ENCODE measurements at places on chromosomes 3 and 15. TPM values are rescaled to one million over a fixed set of nuclear protein-coding genes. Genes with fewer than 3 reads are reported as not detected.

DNA sequence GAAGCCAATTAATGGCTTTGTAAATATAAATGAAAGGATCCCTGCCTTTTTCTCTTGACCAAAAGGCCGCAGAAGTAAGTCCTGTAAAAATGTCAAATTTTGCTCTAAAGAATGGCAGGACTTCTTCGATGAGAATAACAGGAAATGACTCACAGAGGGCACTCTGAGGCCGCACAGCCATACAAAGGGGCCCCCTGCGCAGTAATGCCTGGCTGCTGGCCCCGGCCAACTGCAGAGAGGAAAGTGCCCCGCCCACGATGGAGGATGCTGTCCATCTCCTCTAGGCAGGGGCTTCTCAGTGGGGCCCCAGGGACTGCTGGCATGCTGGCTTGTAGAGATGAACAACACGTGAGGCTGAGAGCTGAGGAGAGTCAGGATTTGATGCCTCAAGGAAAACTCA is 18.1 kb upstream of the SCN10A start:
- peak; percentile 69 for DNase-seq

GRCh38 chr15:59313641-59314332 is 58.9 kb downstream of the MYO1E start:
- peak; percentile 79 for DNase-seq

DNA sequence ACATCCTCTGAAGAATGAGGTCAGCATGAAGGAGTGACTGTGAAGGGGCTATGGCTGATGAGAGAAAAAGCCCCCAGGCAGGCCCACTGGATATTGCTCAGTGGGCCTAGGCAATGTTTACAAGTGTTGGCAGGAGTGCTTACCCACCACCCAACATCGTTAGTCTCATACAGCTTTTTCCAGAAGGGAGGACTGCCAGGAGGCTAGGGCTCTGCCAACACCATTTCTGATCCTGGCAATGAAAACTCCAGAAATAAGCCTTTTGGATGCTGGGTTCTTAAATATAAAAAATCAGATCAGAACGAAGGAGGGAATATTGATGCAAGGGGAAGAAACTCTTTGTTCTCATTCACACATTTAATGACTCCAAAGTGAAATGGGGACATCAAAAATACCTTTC is 189.1 kb downstream of the DCLK3 start:
- no peak for DNase-seq

GRCh38 chr3:122586098-122586497 is 8.6 kb downstream of the PARP15 start:
- DNase-seq: no peak

DNA sequence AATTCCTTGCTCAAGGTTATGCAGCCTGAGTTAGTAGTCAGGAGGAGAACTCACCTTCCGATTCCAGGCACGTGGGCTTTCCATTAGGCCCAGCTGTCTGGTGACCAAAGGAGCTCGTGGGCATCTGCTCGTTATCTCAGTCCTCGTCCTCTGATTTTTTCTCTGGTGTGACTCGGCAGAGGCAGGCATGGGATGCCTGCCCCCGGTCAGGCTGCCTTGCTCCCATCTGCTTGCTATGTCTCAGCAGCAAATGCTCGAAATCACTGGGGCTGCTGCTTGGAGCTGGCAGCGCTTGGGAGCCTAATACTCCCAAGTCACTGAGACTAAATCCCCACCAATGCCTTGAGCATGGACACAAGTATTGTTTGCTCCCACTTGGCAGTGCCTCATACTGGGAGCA is 84.5 kb upstream of the NMNAT3 start:
- no peak for DNase-seq

The IL12A gene
- 0.32 TPM for total RNA-seq

GRCh38 chr3:146823622-146824021 is 218.5 kb upstream of the PLSCR5 start:
- DNase-seq: peak; percentile 35

Data from left ventricle myocardium superior (tissue), 1 donor.